ENCODE measurements at places on chromosomes 7 and 10.
A peak's percentile ranks its signal among the peaks of the same experiment; 100 is the strongest.

DNA sequence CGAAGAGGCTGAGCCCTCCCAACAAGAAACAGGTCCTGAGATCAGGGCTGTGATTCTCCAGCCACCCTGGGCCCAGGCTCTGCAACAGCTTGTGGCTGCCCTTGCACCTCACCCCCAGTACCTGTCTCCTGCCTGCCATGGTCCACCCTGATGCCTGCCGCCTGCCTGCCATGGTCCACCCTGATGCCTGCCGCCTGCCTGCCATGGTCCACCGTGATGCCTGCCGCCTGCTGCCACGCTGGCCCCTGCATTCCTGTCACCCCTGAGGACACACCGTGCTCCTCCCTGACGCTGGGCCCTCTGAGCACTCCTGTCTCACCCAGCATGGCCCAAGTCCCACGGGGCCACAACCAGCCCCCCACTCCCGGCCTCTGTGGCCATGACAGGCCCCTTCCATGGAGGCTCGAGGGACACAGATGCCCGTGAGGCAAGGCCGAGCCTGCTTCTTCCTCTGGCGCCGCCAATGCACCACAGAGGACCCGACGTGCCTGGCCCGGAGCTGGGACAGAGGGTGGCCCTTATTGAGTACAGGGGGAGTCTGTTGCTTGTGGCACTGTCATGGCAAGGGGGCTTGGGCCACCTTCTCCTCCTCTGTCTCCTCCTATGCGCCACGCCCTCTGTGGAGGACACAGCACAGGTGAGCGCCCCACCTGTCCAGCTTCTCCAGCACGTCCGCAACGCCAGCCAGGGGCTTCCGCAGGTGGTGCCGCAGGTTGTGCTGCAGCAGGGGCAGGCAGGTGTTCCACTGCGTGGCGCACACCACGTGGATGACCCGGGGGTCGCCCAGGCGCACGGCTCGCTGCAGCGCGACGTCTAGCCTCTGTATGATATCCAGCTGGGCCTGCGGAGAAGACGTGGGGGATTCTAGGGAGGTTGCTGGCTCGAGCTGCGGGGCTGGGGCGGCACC lies 18.1 kb downstream of the CFAP46 start:
- no peak for DNase-seq

DNA sequence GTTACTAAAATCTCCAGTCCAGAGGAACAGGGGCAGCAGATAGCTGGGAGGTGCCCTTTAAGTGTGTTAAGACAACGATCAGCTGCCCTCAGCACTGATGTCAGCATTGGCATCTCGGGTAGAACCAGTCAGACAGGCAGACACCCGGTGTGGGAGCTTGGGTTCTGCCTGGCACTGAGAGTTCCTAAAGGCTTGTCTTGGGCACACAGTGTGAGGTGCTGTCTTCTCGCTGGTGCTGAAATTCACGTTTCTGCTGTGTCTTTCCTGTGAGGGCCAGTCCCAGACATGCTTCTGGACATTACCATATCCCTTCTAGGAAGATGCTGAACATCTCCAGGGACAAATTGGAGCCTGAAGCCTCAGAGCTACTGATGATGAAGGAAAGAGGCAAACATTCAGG lies 156.2 kb downstream of the DNAJB6 start:
- DNase-seq = no peak

DNA sequence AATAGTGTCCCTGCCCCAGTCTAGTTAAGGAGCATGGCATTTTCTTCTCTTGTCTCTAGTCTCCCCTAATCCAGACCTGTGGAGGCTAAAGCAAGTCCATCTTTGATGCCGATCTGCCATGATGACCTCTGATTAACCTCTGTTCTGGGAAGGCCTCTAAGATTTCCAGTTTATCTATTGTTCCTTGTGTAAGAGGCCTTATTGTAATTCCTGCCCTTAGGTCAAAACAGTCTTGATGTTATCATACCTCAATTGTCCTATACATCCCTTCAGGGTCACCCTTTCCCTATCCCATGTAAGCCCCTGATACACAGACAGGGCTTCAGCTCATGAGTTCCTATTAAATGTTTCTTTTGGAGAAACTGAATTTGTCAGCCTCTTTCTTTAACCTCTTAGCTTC lies 4.9 kb upstream of the ZMIZ2 start:
- DNase-seq = no peak

GRCh38 chr10:121481180-121481579 lies 117.1 kb downstream of the FGFR2 start:
- no peak for DNase-seq

DNA sequence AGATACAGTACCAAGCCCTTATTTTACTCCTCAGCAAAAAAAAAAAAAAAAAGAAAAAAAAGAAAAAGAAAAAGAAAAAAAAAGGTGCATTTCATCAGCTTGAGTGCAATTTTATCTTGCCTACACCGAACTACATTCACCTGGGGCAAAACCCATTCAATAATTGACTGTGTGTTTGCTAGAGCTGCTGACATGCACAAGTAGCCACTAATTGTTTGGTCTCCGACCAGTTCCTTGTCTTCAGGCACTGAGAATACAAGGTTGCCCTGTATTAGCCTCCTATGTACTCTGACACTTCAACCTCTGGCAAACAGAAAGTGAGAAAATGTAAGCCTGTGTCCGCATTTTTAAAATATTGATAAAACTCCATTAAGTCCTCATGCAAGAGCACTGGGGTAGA lies 1579.4 kb upstream of the LRRTM3 start:
- DNase-seq = no peak

- DNase-seq = peak; percentile 41
Observed at GRCh38 chr7:19587291-19587690, 121.5 kb downstream of the POLR1F start.

- DNase-seq = no peak
Observed at GRCh38 chr10:1180836-1181235, 124.7 kb downstream of the WDR37 start.

- no peak for DNase-seq
Observed at GRCh38 chr10:15163253-15163828, 5.2 kb downstream of the NMT2 start.

GRCh38 chr10:124722798-124723783 lies 21.1 kb downstream of the FAM53B start:
- peak; percentile 94 for DNase-seq

DNA sequence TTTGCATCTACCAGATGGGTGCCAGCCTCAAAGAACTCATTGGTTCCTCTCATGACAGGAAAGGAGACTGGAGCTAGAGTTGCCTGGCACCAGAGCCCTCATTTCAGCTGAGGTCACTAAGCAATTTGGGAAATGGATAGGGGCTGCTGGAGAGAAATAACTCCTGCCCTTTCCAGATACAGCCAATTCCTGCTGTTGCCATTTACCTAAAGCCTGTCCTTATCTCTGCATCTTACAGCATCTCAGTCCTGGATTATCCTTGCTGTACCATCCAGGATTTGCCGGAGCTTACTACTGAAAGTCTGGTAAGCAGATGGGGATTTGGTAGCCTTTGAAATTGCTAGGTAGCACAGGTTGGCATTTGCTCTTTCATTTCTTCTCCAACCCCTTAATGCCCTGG lies 31.9 kb upstream of the SMKR1 start:
- no peak for DNase-seq

- no peak for DNase-seq
Observed at GRCh38 chr7:112707655-112708054, 82.5 kb downstream of the TMEM168 start.

- DNase-seq = no peak
Observed at GRCh38 chr10:73992899-73993788, 4.8 kb upstream of the VCL start.

GRCh38 chr10:74451127-74451829 lies 300.3 kb downstream of the ADK start:
- no peak for DNase-seq

- peak; percentile 62 for DNase-seq
Observed at GRCh38 chr7:142854372-142855113, at the start of gene EPHB6. EPHB6 (plus strand) TSS chr7:142855076; CDS start chr7:142863228, 8,152 bp downstream.

- no peak for DNase-seq
Observed at GRCh38 chr7:43553999-43554398, 28.9 kb upstream of the STK17A start.

- DNase-seq = no peak
Observed at GRCh38 chr7:158108646-158109293, 478.9 kb downstream of the PTPRN2 start.

DNA sequence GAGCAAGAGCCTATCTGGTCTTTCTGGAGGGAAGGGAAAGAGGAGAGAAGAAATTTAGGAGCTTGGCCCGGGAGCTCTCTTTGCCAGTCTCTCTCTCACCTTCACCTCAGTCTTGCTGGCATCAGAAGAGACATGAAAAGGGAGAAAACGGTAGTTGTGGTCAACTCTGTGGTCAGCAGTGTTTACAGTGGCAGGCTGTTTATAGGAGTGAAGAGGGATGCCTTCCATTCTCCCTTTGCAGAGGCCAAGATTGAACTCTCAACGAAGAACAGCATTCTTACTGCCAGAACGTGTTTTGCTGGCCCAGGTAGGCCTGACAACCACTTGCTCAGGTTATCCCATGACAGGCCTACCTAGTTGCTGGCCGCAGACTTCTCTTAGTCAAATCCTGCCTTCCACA lies 133.3 kb downstream of the CCDC3 start:
- DNase-seq = no peak

GRCh38 chr7:26594553-26594952 lies 269.8 kb downstream of the SKAP2 start:
- DNase-seq = no peak

GRCh38 chr10:131996466-131997365 lies 15.0 kb upstream of the BNIP3 start:
- DNase-seq = no peak

DNA sequence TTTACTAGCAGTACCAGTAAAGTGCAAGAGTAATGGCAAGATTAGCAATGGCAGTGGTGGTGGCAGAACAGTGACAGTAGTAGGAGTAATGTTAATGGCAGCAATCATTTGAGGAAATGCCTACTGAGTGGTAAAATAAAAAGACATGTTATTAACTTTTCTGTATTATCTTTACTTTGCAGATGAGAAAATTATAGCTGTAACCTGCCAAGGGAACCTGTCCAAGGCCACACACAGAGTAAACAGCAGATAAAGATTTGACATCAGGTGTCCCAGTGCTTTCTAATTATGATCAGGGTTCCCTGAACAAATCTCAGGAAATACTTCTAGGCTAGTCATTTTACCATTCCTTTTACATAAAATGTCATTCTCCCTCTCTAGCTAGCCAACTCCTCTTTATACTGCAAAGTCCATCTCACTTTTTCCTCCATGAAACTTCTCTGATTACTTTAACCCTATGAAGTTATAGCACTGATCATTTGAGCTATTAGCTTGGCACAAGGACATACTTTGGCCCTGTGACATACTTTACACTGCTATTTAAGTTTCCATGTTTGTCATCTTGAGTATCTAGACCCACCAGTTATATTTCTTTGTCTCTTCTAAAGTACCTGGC lies 219.1 kb downstream of the TAX1BP1 start:
- DNase-seq = no peak

DNA sequence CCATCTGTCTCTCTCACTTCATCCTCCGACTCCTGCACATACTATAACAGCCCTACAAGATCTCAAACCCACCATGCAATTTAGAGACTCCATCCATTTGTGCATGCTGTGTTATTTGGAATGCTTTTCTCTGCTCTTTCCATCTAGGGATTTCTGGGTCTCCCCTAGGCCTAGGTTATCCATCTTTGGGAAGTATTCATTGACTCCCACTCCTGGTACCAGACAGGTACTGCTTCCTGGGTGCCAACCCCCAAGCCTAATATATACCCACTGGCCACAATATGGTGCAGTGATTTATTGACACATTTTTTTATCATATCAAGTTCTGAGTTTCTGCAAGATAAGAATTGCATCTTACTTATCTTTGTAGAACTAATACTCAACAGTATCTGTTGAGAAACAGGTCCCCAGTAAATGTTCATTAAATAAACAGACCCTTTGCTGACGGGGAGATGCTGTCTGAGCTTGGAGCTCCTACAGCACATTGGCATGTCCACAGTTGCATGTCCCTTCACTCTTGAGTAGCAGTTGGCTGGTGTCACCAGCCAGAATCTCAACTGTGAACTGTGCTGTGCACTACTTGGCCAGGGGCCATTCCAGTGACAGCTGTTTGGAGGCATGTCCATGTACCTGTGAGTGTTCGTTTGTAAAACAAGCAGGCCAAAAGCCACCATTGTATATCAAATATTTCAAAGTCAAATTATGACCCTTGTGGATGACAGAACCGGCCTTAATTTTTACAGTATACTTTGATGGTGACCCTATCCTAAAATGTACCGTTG lies 223.3 kb upstream of the NFE2L3 start:
- no peak for DNase-seq

GRCh38 chr7:93015101-93015778 lies 102.5 kb downstream of the SAMD9 start:
- no peak for DNase-seq

DNA sequence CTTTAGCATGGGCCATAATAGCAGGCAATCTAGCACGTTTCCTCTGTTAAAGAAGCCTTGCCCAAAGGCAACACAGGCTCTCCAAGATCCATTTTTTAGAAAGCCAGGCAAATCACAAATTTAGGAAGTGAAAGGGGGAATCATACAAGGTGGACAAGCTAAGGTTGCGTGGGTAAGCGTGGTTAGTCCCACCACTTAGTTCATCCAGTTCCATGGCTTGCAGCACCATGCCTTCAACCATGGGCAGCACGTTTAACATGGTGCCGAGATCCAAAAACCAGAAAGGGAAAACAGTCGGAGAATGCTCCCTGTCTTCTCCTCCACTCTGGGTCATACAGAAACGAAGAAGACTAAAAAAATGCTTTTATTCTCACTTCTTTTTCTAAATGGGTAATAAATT lies 234.4 kb upstream of the IMMP2L start:
- DNase-seq = peak; percentile 25

DNA sequence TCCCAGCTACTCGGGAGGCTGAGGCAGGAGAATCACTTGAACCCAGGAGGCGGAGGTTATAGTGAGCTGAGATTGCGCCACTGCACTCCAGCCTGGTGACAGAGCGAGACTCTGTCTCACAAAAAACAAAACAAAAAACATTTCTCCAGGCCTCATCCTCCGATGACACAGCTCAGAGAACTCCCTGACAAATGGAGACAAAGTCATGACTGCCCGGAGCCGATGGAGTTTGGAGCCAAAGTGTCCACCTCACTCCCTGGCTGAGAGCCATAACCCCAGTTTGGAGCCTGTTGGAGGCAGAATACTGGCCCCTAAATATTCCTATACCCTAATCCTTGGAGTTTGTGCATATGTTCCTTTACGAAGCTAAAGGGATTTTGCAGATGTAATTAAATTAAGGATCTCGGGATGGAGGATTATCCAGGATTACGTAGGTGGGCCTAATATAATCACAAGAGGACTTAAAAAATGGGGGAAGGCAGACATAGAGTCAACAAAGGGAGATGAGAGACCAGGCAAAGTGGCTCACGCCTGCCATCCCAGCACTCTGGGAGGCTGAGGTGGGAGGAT lies 22.7 kb downstream of the SSC4D start:
- DNase-seq = no peak

- peak; percentile 44 for DNase-seq
Observed at GRCh38 chr7:40717242-40717641, 582.4 kb downstream of the SUGCT start.

Measured in GM12865 (cell line).